ENCODE measurements at places on chromosomes 11 and 22.
A peak's percentile ranks its signal among the peaks of the same experiment; 100 is the strongest.

GRCh38 chr11:116107229-116107628, 603.0 kb upstream of the CADM1 start:
- DNase-seq, result no peak

- DNase-seq, result peak; percentile 45
Measured at GRCh38 chr11:60887556-60887955, 18.8 kb downstream of the PRPF19 start.

GRCh38 chr22:43447380-43447779, 35.6 kb downstream of the MPPED1 start:
- no peak for DNase-seq

DNA sequence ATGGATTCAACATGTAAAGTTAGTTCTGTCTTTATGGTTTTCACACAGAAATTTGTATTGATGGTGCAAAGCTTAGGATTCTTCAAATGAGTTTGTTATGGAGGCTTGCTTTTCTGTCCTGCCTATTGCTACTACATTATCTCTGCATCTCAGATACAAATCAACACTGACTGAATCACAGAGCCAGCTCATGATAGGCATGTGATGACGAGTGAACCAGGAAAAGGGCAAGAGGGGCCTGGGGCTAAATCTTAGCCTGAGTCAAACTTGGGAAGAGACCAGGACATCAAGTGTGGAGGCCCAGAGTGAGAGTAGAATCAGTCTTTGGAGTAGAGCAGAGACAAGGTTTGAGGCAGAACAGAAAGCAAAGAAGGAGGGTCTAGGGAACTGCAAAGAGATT, 107.1 kb upstream of the CD44 start:
- DNase-seq, result peak; percentile 35

- no peak for DNase-seq
Measured at GRCh38 chr11:16812274-16812673, 73.8 kb downstream of the C11orf58 start.

DNA sequence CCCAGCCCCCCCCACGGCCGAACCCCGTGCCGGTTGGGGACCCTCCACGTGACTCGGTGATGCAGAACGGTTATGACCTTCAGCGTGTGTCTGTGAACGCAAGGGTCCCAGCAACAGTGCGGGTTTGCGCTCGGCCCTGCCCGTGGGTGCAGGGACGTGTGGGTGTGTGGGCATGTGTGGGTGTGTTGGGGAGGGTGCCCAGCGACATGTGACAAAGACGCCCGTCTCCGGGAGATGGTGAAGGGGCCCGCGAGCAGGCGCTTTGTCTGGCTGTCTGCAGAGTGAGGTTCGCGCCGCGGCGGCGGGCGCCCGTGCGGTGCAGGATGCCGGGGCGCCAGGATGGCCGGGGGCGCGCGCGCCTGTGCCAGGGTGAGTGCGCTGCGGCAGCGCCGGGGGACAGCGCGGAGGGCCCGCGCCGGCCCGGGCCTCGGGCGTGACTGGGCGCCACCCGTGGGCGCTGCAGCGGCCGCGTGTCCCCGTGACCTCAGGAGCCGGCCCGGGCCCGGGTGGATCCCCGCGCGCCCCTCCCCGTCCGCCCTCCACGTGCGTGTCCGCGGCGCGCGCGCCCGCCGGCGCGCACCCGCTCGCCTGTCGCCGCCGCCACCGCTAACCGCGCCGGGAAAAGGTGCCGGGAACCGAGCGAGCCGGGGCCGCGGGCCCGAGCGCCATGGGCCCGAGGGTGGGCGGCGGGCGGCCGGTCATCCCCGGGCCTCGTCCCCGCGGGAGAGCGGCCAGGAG, at the start of gene LRFN4:
Gene LRFN4, plus strand, starts transcription at position 569 of the 738 bp plus-strand sequence. CDS start 681 bp downstream, outside the sequence.
- peak; percentile 52 for DNase-seq

DNA sequence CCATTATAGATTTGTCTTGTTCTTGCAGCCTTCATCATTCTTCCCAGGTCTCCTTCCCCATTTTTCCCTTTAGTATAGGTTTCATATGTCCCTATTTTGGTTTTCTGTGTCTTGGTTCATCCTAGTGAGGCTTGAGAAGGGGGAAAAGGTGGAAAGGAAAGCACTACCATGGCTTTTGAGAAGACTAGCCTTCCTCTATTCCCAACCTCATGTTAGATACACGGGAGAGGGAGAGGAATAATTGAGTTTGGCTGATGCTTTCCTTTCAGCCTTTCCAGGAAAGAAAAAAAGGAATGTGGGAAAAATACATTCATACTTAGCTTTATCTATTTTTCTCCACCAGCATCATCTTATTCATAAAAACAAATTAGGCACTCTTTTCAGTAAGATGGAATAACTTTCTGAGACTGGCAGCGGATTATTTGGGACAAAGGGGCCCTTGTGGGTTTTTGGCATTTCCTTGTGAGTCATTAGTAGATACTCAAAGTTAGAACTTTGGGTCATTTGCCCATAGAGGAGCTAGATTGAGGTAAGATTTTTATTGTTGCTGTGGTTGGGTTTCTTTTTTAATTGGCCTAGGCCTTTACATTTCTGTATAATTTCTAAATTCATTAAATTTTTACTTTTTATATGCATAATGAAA, 23.8 kb downstream of the CAPRIN1 start:
- peak; percentile 25 for DNase-seq

DNA sequence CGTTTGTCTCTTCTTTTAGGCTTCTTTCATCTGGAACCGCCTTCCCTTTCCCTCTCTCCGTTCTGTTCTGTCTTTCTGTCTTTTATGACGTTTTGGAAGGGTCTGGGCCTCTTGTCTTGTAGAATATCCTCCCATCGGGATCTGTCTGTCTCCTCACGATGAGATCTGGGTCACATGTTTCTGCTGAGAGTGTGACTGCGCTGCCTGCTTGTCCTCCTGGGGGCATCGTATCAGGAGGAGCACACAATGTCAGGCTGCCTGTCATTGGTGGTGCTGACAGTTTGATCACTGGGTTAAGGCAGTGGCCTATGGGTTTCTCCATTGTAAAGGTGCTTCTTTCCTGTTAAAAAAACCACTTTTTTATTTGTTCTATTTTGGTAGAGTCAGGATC, 60.4 kb upstream of the PARVG start:
- DNase-seq, result no peak

GRCh38 chr22:20022978-20023613, 2.2 kb downstream of the TANGO2 start:
- DNase-seq, result no peak

DNA sequence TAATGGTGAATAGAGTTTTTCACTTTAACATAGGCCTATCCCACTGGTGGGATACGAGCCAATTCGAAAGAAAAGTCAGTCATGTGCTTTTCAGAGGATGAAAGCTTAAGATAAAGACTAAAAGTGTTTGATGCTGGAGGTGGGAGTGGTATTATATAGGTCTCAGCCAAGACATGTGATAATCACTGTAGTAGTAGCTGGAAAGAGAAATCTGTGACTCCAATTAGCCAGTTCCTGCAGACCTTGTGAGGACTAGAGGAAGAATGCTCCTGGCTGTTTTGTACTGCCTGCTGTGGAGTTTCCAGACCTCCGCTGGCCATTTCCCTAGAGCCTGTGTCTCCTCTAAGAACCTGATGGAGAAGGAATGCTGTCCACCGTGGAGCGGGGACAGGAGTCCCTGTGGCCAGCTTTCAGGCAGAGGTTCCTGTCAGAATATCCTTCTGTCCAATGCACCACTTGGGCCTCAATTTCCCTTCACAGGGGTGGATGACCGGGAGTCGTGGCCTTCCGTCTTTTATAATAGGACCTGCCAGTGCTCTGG, at the start of gene TYR:
Gene TYR, plus strand, starts transcription at position 185 of the 541 bp plus-strand sequence. Its CDS starts 79 bp downstream, at position 264.
- no peak for DNase-seq

DNA sequence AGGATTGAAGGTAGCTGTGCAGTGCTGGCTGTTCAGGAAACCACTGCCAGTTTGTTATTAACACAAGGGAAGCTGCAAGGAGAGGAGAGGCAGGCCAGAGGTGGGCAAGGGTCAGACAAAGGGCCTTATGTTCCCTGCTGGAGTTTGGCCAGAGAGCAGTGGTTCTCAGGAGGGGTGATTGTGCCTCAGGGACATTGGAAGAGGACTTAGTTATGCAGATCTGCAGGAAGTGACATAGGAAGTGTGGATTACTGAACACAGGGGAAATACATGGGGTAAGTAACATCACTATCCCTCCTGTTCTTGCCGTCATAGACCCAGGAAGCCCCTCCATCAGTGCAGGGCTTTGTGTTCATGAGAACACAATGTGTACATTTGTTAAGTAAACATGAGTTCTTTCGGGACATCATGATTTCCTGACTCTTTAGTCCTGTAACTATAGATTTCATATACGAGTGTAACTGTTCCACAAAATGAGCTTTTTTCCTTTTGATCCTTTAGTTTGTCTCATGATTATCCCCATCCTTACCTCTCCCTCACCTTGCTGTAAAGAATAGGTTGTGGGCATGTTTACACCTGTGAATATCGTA, 5.9 kb downstream of the SRRD start:
- no peak for DNase-seq

GRCh38 chr11:45182902-45183301, 36.5 kb downstream of the PRDM11 start:
- DNase-seq, result no peak

Data from activated CD4-positive, alpha-beta T cell treated with anti-CD3 and anti-CD28 coated beads, Interleukin-10, Interleukin-2, amounts not matched to agents 100 ng/mL and 50 ng/mL, durations not matched to agents 16 hours and 8 hours (primary cell).